CD4-positive, alpha-beta T cell treated with Interleukin-6 for 4 hours (primary cell): ENCODE measurements at places on chromosomes 13 and 19.

GRCh38 chr13:75372517-75372916 is 109.5 kb downstream of the TBC1D4 start:
- DNase-seq: peak; percentile 13

DNA sequence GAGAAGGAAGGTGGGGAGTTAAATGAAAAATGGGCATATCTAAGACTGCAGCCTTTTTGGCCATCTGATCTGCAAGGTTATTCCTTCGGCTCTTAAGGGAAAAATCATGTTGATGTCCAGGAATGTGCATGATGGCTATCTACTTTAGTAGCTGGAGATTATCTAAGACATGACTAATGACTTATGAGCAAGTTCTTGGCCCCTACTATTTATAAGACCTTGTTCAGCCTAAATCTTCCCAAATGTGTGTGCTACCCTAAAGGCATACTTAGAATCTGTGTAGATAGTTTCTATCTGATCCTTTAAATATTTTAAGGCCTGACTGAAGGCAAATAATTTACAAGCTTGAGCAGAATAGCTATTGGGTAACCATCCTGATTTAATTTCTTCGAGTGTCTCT is 41.8 kb upstream of the CD177 start:
- no peak for DNase-seq

DNA sequence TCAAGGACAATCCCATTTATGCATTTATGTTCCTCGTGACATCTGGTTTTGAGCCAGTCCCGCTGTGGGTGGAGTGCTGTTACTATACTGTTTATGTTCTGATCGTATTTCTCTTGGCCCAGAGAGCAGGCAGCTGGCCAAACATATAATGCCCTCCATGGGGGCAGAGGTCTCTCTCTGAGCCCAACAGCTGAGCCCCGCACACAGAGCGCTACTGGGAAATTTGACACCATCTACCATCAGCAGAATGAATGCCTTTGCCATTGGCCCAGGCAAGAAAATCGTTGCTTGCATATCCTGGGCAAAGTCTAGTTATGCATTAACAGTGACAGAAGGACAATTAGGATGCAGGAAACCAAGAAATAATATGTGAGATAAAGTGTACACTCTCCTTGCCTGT is 126.8 kb upstream of the CACNA1A start:
- no peak for DNase-seq

DNA sequence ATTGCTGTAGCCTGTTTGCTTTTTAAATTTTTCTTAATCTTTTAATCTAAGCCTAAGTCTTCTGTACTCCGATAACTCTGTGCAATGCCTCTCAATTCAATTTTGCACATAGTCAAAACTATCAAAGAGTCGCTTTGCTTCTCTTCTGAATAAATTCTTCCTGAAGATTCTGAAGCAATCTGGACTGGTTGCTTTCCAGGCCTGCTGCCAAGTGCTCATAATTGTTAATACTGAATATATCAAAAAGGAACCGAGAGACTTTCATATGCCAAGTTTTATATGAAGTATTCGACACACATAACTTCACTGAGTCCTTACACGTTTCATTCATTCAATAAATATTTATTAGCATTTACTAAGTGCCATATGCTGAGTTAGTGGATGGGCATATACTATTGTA is 91.3 kb downstream of the EDNRB start:
- DNase-seq: no peak
